SIG-M5 (cell line): ENCODE measurements at places on chromosomes 13 and 19.

- peak; percentile 97 for DNase-seq
These were observed 172.7 kb downstream of the SPRY2 start for GRCh38 chr13:80168089-80168850.

DNA sequence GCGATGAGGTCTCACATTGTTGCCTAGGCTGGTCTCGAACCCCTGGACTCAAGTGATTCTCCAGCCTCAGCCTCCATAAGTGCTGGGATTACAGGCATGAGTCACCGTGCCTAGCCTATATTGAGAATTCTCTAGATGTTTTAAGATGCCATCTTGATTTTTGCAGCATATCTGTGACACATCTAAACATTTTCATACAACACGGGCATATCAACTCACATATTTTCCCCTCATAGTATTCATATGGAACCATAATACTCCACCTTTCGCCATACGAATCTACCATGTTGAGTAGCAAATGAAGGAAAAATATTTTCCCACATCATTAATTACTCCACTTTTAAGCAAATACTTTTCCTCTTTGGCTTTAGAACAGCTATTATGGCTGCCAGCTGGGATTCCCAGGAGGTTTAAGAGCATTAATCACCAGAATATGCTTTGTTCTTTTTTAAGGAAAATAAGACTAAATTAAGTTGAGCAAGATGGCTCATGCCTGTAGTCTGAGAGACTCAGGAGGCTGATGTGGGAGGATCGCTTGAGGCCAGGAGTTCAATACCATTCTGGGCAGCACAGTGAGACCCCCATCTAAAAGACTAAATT is 56.9 kb upstream of the GTF2F2 start:
- DNase-seq = no peak

GRCh38 chr13:34303346-34303745 is 485.4 kb downstream of the RFC3 start:
- DNase-seq = no peak

DNA sequence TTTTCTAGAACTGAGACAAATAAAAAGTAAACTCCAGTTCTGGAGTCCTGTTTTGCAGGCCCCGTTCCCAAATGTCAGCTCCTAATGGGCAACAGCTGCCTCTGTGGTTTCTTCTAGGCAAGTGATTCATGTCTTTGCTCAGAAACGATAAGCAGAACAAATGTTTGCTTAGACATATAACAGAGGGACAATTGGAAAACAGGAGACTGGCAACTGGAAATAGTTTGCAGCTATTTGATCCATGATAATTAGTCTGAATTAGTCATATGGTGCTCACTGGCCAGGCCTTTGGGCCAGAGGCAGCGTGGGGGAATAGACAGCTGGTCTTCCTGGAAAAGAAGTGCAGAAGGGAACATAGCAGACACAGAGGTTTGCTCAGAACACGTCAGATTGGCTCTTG is 29.2 kb upstream of the TSHZ3 start:
- no peak for DNase-seq

DNA sequence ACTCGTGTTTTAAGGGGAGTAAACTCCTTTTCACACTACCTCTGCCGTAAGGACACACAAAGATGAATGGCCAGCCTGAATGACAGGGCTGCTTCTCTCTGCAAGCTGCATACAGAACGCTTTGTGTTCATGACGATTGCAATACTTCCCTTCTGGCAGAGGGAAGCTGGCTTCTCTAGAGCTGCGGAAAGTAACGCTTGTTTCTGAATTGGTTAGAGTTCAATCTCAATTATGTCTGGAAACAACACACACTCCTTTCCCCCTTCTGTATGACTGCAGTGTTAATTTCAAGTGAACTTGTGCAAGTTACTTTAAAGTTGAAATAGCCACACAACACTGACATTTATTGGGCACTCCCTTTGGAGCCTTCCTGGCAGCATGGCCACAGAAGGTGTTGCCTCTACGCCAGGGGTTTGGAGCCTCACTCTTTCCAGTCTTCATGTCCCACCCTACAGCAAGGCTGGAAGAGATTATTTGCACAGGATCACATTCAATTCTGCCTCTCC is 242.6 kb downstream of the NDFIP2 start:
- no peak for DNase-seq

DNA sequence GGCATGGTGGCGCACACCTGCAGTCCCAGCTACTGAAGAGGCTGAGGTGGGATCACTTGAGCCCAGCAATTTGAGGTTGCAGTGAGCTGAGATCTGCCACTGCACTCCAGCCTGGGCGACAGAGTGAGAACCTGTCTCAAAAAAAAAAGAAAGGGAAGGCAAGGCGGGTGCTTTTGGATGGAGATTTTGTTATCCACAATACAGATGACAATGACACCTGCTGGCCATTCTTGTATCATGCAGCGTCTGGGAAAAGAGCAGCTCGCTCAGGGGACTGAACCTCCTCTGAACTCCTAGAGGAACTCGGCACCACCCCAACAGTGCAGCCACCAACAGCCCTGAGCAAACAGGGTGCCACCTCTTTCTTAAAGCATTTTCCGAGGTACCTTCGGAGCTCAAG is 22.8 kb downstream of the HAUS8 start:
- DNase-seq = no peak

- DNase-seq = no peak
These were observed 227.9 kb upstream of the ARGLU1 start for GRCh38 chr13:106795847-106796246.

GRCh38 chr13:49596221-49596620 is 10.9 kb upstream of the RCBTB1 start:
- no peak for DNase-seq

DNA sequence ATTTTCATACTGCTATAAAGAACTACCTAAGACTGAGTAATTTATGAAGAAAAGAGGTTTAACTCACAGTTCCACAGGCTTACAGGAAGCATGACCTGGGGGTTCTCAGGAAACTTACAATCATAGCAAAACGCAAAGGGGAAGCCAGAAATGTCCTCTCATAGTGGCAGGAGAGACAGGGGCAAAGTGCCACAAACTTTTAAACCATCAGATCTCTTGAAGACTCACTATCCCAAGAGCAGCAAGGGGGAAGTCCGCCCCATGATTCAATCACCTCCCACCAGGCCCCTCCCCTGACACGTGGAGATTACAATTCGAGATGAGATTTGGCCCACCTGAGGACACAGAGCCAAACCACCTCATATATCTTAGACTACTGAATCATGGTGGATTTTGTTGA is 198.7 kb downstream of the KCTD12 start:
- no peak for DNase-seq

DNA sequence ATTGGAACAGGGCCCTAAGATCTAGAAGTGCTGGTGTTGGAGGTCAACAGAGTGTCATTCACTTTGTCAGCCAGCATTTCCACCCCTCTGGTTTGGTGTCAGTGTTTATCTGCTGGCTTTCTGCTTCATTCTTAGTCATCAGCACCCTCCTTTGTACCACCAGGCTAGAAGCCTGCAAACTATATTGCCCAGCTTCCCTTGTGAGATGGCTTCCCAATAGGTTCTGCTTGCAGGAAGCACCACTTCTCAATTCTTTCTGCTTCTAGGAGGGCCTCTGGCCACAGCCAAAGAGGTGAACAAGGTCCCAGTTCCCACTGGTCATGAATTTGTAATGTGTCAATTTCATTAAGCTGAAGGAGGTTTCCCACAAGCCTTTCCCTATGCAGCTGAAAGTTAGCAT is 36.4 kb upstream of the CALM3 start:
- DNase-seq = no peak

DNA sequence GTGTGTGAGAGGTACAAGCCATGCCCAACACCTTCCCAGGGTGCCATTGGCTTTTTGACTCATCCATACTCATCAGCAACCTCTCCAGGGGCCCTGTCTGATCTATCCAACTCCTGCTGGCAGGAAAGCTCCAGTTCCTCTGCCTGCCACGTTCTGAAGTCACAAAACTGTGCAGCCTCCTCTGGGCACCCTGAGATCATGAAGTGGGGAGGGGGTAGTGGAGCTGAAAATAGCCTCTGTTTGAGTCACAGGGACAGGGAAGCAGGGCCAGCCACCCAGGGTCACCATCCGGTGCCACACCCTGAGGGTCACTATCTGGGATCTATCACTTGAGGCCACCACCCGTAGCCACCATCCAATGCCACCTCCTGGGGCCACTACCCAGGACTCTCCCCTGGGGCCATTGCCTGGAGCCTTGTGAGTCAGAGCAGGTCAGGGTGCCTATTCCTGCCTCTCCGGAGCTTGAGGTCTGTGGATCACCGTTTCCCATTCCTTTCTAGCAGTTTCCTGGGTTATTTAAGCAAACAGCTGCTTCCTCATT is 172.1 kb downstream of the NUFIP1 start:
- DNase-seq = no peak

DNA sequence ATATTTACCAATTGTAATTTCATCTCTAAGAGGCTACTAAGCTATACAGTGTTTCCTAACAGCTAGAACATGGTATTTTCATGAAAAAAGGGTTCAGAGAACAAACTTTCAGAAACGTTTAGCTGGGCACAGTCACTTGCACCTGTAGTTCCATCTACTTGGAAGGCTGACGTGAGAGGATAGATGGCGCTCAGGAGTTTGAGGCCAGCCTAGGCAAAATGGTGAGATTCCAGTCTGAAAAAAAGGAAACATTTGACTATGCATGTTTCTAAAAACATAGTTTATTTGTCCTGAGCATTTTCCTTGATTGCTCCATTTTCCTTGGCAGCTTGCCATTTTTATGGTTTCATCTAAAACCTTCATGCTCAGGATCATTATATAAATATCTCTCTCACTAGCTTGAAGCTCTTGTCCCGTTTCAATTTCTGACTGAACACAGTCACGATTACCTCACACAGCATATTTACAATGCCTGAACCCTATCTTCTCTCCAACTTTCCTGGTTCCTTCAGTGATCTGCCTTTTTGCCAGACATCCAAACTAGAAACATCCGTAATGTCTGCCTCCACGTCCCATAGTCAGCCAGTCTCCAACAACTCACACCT is 200.8 kb downstream of the RGCC start:
- DNase-seq = no peak

GRCh38 chr13:22243469-22244163 is 572.7 kb downstream of the FGF9 start:
- no peak for DNase-seq

GRCh38 chr13:103184413-103184812 is 118.2 kb upstream of the SLC10A2 start:
- no peak for DNase-seq

- DNase-seq = no peak
These were observed 2529.3 kb upstream of the PCDH20 start for GRCh38 chr13:63944911-63945310.
